ENCODE measurements at places on chromosomes 2 and 18.

- no peak for DNase-seq
Observed at GRCh38 chr2:230919681-230920080, 5.4 kb downstream of the GPR55 start.

GRCh38 chr18:53686965-53687364 is 537.5 kb downstream of the MBD2 start:
- no peak for DNase-seq

DNA sequence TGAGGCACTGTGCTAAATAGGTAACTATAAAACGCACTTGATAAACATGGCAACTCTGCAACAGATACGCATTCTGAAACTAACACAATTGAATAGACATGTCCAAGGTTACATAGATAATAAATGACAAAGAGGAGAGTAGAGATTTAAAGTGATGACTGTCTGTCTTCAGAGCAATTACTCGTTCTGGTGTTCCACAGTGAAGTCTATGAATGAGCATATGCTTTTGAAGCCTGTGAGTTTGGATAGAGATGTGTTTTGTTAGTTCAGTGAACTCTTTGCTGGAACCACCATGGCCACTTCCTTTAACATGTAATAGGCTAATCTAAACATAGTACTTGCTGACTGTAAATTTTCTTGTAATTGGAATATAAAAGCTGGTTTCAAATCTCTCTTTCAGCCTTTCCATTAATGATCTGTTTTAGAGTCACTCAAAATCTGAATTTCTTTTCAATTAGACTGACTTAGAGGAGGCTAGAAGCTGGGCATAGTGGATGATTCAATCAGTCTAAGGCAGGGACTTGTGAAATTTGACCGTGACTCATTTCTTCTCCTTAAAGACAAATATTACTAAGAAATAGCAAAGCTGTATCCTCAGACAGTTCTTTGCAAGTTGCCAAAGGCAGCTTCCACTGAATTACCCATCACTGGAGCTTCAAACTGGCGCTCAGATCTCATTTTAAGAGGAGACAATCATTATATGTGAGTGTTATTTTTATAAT is 1130.1 kb upstream of the CELF4 start:
- no peak for DNase-seq

DNA sequence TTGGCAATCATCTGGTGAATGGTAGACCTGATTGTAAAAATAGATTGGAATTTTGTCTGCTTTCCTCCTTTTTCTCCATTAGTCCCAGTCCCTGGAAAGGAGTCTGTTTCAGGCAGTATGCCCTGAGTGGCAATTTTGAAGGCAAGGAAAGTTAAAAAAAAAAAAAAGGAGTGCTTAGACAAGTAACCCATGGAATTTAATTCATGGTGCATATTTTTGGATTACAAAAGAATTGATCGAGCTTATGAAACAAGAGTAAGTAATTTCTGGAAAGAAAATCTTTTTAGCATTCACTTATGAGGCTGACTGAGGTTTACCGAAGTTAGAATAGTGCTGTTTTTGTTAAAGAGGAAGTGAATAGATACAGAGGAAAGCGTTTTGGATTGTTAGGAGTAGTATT is 29.4 kb upstream of the TMEM178A start:
- no peak for DNase-seq

GRCh38 chr2:128298846-128299507 is 19.7 kb downstream of the HS6ST1 start:
- no peak for DNase-seq

DNA sequence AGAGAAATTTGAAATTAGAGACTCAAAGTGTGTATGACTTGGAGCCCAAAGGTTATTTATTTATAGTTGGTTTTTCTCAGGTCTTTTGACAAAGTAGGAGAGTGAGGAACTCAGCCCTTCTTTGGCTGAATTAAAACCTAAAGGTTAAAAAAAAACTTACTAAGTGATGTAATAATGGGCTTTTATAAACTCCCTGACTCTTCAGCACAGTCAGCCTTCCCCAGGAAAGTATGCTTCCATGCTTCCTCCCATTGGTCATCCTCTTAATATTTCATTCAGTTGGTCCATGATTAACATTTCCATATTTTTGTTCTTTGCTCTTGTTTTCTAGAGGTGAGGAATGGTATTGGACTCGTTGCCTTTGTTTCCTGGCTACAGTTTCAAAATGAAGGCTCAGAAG is 7.2 kb downstream of the ARPC2 start:
- DNase-seq = peak; percentile 63

DNA sequence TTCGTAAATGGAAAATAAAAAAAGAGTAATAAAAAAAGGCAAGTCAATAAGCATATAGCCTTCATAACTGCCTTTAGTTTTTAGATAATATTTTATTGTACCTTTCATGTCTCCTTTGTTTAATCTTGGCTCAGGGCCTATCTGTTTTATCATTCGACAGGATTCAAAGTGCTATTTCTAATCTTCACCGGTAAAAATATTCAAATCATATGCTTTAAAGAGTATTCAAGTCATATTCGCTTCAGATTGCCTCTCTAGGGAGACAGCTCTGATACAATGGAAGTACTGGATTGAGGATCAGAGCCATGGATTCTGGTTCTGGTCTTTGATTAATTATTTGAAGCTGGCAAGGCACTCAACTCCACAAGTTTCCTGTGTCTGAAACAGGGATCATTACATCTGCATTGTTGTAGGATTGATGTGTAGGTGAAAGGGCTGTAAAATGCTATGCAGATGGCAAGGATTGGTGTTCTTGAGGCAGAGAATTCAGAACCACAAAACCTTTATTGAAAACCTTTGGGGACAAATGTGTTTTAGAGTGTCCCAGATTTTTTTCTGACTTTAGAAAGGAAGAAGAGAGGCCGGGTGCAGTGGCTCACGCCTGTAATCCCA is 84.3 kb upstream of the RAPH1 start:
- DNase-seq = no peak

DNA sequence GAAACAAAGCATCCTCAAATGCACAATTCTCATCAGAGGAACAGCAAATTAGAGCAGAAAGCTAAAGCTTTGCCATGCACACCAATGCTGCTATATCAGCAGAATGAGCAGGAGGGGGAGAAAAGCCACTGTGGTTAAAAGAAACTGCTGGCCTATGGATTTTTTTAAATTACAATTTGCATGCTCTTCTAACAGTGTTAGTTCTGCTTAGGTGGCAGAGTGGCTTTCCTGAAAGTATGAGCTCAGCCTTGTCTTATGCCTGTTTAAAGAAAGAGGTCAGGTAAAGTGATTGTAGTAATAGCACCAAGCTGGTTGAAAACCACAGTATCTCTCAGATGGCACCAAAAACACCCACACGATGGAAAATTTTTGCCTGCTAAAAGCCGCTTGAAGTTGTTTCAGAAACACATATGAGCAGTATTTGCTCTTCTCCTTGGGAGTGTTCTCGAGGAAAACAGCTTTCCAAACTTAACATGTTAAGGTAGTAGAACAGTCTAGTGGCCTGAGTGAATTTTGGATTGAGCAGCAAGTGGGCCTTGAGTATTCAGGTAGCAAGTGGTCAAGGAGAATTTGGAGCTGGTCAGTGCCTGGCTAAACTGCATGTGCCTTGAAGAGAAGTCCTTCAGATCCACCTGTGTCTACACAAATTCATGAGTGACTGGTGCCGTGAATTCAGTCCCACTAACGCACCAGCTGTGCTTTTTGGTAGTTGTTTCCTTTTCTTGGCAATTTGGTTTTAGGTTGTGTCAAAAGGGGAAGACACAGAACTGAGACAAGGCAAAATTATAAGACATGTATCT is 19.6 kb upstream of the NDUFV2 start:
- DNase-seq = no peak

- DNase-seq = no peak
Observed at GRCh38 chr2:106183101-106183696, 10.9 kb downstream of the UXS1 start.

DNA sequence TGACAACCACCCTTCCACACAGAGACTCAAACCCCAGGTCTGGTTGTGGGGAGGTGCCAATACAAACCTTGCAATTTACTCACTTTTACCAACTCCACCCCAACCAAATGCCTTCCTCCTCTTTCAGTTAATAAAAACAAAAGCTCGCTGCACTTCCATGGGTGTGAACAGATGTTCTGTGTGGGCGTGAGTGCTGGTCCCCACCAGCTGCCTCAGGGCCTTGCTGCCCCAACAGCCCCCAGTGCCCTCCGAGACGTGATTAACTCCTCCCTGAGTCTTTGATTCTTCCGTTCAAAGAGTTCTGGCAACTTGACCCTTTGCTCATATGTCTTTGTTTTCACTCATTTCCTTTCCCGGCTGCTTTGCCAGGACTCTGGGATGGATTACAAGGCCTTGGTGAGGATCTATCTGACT is 258.9 kb upstream of the CXCR4 start:
- no peak for DNase-seq

- no peak for DNase-seq
Observed at GRCh38 chr18:22177327-22177871, 8.0 kb downstream of the GATA6 start.

- peak; percentile 40 for DNase-seq
Observed at GRCh38 chr2:40480596-40480995, 28.7 kb upstream of the SLC8A1 start.

- no peak for DNase-seq
Observed at GRCh38 chr2:60437080-60437696, 116.3 kb downstream of the BCL11A start.

DNA sequence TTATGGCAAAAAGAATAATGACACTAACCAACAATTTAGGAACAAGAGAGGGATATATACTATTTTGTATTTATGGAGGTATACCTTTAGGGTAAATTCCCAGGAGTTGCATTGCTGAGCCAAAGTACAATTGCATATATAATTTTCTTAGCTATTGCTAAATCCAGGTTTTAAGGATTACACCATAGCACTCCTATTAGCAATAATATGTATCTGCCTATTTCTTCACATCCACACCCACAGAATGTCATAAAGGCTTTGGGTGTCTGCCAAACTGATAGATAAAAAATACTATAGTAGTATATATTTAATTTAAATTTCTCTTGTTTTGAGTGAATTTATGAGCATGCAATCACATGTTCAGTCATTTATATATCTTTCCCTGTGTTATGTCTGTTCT is 11.5 kb upstream of the SERPINB13 start:
- peak; percentile 77 for DNase-seq

Measured in inflammatory macrophage treated with lipopolysaccharide for 1 hour (primary cell).